ENCODE measurements at places on chromosomes 2 and 18.

- peaks cover 42% of the 10 kb centered on the region for H3K4me1 ChIP-seq
- H3K4me3 ChIP-seq: peak overlapping the region; percentile 72
- DNase-seq: no peak
- H3K27me3 ChIP-seq: no peaks in the 10 kb centered on the region
- no peaks in the 10 kb centered on the region for H3K36me3 ChIP-seq
- H3K27ac ChIP-seq: peak overlapping the region; percentile 78
These were observed 533 bp downstream of the HPCAL1 start for GRCh38 chr2:10303181-10303693.

DNA sequence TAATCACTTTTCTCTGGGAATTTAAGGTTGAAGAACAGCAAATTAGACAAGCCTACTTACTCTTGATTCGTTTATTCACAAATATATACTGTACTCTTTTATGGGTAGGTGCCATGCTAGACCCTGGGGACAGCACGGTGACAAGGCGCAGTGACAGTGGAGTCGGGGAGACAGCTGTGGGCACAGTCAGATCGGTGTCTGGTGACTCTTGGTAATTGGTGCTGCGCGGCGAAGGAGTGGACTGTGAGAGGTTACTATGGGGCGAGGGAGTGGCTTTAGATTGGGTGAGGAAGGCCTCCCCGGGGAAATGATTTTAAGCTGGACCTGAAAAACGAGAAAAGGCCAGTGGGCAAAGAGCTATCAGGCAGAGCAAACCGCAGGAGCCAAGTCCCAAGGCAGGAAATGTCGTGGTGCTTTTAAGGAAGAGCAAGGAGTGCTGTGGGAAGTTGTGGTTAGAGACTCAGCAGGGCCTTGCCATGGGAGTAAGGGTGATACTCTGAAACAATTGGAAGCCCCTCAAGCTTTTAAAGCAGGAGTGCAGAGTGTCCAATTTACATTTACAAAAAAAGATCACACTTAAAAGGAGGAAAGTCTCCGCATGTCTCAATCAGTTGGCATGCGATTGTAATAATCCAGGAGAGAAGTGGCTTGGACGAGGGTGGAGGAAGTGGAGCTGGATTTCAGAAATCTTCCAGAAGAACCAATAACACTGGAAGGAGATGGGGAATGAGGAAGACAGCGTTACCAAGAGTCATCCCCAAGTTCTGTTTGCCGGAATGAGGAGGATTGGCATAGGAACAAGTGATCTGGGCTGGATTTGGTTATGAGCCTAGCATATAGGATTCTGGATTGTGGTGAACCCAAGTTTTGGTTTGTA, 36.1 kb upstream of the TXNDC2 start:
- no peaks in the 10 kb centered on the region for H3K36me3 ChIP-seq
- H3K27me3 ChIP-seq: no peaks in the 10 kb centered on the region
- no peak overlapping the region for H3K4me3 ChIP-seq
- H3K4me1 ChIP-seq: no peaks in the 10 kb centered on the region
- no peak overlapping the region for H3K27ac ChIP-seq

GRCh38 chr2:30769891-30770462, 37.3 kb downstream of the CAPN13 start:
- no peaks in the 10 kb centered on the region for H3K36me3 ChIP-seq
- H3K4me1 ChIP-seq: no peaks in the 10 kb centered on the region
- no peak overlapping the region for H3K4me3 ChIP-seq
- H3K27ac ChIP-seq: no peak overlapping the region
- DNase-seq: no peak
- no peaks in the 10 kb centered on the region for H3K27me3 ChIP-seq

DNA sequence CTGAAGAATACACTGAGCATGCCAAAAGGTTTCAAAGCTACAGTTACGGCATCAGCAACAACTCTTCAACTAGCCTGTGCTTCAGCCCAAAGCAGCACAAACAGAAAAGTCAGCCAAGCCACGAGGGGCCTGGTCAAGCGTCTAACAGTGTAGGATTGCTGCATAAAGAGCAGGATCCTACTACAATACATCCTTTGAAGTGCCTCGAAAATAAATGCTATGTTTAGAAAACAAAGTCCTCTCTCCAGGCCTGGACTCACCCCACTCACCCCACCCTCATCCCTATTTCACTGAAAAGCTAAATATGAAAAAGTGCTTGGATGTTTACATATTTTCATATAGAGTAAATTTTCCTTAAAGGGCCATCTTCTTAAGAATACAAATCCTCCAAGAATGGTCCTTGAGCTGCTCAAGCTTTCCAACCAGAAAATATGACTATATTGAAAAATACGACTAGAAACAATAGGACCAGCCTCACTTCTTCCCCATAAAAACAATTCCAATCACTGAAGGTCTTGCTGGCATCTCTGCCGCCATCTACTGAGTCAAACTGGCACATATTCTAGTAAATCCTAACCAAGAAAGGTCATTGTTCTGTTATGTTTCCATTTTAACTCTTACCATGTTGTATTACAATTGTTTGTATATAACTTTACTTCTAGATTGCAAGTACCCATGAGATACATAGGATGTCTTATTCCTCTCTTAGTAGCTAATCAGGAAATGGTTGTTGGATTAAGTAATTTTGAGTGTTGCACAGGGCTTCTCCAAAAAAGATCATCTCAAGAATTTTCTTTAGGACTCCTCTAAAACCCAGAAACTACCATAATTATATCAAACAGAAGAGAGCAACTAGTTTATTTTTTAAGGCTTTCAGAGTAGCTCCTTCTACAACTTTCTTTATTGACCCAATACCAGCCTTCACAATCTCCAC, 63.6 kb downstream of the CLHC1 start:
- peak; percentile 40 for DNase-seq
- H3K27ac ChIP-seq: no peak overlapping the region
- no peaks in the 10 kb centered on the region for H3K4me1 ChIP-seq
- no peaks in the 10 kb centered on the region for H3K36me3 ChIP-seq
- H3K27me3 ChIP-seq: no peaks in the 10 kb centered on the region
- no peak overlapping the region for H3K4me3 ChIP-seq

- peaks cover 19% of the 10 kb centered on the region for H3K4me1 ChIP-seq
- H3K36me3 ChIP-seq: no peaks in the 10 kb centered on the region
- H3K4me3 ChIP-seq: no peak overlapping the region
- no peak overlapping the region for H3K27ac ChIP-seq
- H3K27me3 ChIP-seq: no peaks in the 10 kb centered on the region
- no peak for DNase-seq
These were observed 154.5 kb upstream of the RBMS1 start for GRCh38 chr2:160647967-160648685.

- no peak for DNase-seq
- H3K36me3 ChIP-seq: no peaks in the 10 kb centered on the region
- no peak overlapping the region for H3K4me3 ChIP-seq
- H3K4me1 ChIP-seq: no peaks in the 10 kb centered on the region
- no peak overlapping the region for H3K27ac ChIP-seq
These were observed 212.0 kb upstream of the NABP1 start for GRCh38 chr2:191465766-191466420.
